ENCODE measurements at places on chromosomes 13 and 19. TPM values are rescaled to one million over a fixed set of nuclear protein-coding genes. Genes with fewer than 3 reads are reported as not detected.

Gene DPY19L3
- 27.4 TPM for total RNA-seq

Gene ZNF880
- 18.2 TPM for total RNA-seq

Gene RNF113B
- not detected for total RNA-seq

Gene UBE2L5
- not detected for total RNA-seq

Gene SELENOV
- total RNA-seq = not detected

Gene ZNF442
- 0.44 TPM for total RNA-seq

Gene RFPL4AL1
- not detected for total RNA-seq

Gene GIPC1
- 145 TPM for total RNA-seq

Gene C19orf73
- 0.66 TPM for total RNA-seq

Gene SPC24
- 110 TPM for total RNA-seq

Gene FPR3
- not detected for total RNA-seq

Gene ARHGAP35
- total RNA-seq = 49.0 TPM

Gene CRB3
- not detected for total RNA-seq

Gene MCEMP1
- total RNA-seq = not detected

Data from placental pericyte (primary cell).